Stimulated activated CD4-positive, alpha-beta T cell treated with anti-CD3 and anti-CD28 coated beads, Interleukin-12 subunit alpha, Interleukin-12 subunit beta, amount 100 ng/mL, for 24 hours (primary cell): ENCODE measurements at places on chromosomes 6 and 20.
A peak's percentile ranks its signal among the peaks of the same experiment; 100 is the strongest.

- peak; percentile 20 for DNase-seq
Observed at GRCh38 chr20:47272893-47273590, 83.5 kb downstream of the ZMYND8 start.

DNA sequence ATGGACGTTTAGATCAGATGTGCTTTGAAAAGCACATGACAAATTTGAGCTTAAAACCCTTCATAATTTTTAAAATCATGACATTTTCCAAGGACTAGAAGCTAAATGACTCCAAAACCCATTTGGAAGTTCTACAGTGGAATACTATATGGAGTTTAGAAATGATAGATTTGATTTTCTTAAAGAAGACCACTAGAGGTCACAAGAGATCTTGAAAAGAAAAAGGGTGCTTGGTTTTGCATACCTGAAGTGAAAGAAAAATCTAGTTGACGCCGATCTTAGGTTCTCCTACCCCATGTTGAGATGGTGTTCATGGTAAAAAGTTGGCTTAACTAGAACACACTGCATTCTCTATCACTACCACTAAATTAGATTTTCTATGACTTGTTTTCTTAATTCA is 31.5 kb downstream of the CFAP61 start:
- no peak for DNase-seq

- DNase-seq = no peak
Observed at GRCh38 chr6:156451726-156452125, 325.5 kb upstream of the ARID1B start.

GRCh38 chr6:24419526-24419925 is 16.8 kb downstream of the MRS2 start:
- no peak for DNase-seq

GRCh38 chr6:35522660-35523658 is 10.3 kb upstream of the TULP1 start:
- peak; percentile 64 for DNase-seq

DNA sequence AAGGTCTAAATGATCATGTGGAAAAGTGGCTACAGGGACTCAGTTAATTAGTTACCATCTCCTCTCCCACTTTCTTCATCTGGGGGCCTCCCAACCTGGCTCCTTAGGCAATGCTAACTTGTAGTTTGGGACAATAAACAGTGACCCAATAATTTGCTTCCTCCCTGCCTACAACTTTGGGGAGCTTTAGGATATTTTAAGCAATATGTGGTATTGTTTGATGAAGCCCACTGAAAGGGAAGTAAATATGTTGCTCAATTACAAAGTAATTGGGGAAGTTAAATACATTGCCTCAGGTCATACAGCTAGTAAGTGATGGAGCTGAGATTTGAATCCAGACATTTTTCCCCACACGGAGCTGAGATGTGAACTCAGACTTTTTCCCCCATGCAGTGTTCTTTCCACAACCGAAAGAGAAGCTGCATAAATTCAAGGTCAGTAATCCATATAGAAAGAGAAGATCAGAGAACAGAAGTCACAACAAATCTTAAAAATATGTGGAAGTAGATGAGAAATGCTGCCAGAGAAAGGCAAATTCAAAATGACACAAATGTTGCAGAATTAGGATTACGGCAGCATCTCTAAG is 26.6 kb downstream of the ZHX3 start:
- DNase-seq = no peak

DNA sequence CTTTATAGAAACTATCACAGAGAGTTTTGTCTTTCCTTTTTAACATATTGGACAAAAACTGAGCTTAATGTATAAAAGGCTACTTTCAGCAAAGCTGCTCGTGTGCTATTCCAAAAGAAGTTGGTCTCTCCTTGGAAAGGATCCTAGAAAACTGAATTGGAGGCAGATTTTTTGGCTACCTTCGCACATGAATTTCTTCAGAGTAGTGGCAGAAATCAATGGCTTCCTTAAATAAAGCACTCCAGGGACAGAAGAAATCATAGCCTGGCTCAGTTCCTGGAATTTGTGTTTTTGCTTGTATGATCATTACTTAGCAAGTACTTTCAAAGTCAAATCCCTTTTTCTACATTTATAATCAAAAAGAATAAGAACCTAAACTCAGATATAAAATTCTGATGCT is 780.3 kb downstream of the PHF3 start:
- no peak for DNase-seq

- no peak for DNase-seq
Observed at GRCh38 chr6:128246472-128247260, 273.7 kb downstream of the PTPRK start.

DNA sequence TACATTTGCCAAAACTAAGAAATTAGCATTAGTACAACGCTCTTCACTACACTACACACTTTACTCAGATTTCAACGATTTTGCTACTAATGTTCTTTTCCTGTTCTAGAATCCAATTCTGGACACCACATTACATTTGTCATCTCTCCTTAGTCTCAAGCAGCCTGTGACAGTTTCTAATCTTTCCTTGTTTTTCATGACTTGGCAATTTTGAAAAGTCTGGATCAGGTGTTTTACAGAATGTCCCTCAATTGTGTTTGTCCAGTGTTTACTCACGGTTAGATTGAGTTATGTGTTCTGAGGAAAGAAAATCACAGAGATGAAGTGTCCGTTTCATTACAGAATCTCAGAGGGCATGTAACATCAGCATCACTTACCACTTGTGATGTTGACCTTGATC is 372.6 kb downstream of the TFAP2A start:
- DNase-seq = no peak

DNA sequence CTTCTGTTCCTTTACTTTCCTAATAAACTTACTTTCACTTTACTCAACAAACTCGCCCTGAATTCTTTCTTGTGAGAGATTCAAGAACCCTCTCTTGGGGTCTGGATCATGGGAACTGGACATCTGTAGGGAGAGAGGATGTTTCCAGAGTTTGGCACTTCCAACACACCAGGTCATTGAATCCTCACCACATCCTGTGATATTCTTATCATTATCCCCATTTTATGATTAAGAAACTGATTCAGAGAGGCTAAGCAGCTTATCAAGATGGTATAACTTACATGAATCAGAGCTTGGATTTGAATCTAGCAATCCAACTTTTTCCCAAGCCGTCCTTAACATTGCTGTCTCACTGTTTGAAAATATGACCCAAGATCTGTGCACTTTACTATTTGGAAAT is 15.5 kb downstream of the PPIL6 start:
- DNase-seq = no peak

- DNase-seq = no peak
Observed at GRCh38 chr20:53738039-53738944, 144.7 kb upstream of the ZNF217 start.

GRCh38 chr6:76451926-76452709 is 379.7 kb upstream of the IMPG1 start:
- DNase-seq = no peak

GRCh38 chr6:35498422-35499067 is 1.7 kb upstream of the TEAD3 start:
- DNase-seq = no peak

DNA sequence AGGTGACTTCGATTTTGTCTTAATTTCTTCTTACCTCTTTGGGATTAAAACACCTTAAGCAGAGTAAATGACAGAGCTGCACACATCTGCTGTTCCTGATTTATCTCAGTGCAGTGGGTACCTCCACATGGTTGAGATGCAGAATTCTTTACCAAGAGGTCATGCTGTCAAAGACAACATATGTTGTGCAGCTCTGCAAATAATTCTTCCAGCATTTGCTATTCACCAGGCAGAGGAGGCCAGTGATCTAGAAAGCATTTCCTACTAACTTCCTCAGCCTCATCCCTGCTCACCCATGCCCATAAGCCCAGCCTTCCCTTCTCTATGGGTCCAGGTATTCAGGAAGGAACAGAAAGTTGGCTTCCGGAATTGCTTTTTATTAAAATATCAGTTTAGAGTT is 109.3 kb downstream of the THBS2 start:
- DNase-seq = no peak

DNA sequence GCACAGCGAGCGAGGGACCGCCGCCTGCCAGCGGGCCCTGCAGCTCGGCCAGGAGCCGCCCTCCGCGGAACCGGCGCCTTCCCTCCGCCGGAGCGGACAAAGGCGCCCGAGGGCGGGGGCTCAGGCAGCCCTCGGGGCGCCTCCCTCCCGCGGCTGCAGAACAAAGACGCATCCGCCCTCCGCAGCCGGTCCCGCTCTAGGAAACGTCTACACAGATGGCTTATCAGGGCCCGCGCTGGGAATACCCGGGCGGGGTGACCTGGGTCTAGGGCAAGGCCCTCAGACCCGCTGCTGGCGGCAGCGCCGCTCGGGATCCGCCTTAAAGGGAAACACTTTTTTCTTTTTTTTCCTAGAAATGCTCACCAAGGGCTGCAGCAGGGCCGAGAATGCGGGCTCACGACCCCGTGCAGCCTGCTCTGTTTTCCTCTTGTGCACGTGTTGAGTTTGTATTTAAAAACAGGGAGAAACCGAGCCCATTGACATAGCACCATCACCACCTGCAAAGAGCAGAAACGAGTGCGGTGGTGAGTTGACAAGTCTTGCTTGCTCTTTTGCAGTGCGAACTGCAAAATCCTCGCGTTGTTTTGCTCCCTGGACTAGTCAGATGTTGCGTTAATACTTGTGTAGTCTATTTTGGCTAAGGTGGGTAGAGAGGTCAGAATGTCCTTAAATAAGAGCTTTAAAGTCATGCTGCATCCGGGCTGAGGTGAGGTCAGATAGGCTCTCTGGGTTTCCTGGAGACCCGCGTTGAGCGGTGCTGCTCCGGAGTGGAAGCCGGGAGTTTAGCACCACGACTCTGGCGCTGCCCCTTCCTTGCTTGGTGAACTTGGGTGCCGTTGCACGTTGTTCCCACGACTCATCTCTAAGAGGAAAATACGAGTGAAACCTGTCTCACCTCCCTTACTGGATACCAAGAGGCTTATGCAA is 1.1 kb upstream of the RPS6KA2 start:
- DNase-seq = peak; percentile 33

GRCh38 chr6:159074876-159075275 is 30.1 kb upstream of the TAGAP start:
- no peak for DNase-seq

DNA sequence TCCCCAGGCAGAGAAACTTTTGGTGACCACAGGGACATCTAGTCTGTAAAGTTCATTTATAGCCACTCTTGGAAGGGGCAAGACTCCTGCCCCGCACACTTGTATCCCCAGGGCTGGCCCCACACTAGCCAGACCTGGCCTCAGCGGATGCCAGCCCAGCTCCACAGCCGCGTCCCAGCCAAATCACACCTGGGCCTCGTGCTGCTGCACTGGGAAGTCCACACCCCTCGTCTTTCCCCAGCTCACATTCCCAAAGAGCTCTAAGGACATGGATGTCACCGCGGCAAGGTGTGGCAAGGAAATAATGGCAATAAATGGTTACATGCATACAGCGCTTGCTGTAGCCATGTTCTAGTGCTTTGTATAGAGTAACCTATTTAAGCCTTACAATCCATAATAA is 8.6 kb downstream of the IP6K3 start:
- no peak for DNase-seq

DNA sequence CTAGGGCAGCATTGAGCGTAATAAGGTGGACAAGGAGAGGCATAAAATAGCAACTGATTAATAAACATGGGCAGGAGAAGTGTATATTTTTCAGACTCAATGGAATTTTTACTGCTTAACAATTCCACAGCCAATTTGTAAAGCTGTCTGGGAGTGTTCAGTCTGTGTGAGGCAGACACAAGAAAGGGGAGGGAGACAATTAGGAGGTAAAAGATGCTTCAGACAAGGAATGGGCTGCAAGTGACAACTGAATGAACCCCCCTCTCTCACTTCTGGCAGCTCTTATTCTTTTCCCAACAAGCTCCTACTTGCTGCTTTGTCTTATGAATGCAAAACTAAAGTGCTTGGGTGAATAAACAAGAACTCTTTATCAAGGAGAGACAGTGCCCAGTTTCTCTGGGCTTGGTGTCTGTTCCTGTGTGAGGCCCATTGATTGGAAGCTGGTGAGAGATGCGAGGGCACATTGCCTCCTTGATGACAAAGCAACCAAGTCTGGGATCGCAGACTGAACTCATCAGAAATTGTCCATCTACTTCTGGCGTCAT is 575.3 kb downstream of the RNF144B start:
- no peak for DNase-seq

DNA sequence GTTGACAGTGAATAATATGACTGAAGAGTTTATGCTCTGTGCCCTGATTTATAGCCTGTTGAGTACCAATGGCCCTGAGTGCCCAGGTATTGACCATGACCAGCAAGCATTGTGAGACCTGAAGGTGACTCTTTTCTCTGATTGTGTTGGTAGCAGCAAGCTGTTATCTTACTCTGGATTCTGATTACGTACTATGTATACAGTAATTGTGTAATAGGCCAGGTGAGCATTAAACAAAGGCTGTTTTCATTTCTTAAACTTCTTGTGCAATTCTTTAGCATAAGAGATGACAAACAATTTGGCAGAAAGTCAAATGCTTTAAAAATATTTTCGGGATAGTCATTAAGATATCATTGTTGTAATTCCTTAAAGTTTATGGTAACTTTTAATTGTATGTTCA is 111.7 kb upstream of the PTPRK start:
- DNase-seq = no peak

- DNase-seq = no peak
Observed at GRCh38 chr6:121333196-121333595, 1.1 kb downstream of the TBC1D32 start.
